ENCODE measurements at places on chromosomes 12 and 14.

GRCh38 chr12:29730481-29730880 is 53.3 kb downstream of the TMTC1 start:
- DNase-seq = no peak

- DNase-seq = peak; percentile 77
Measured at GRCh38 chr12:47819138-47819895, 386 bp downstream of the HDAC7 start.

DNA sequence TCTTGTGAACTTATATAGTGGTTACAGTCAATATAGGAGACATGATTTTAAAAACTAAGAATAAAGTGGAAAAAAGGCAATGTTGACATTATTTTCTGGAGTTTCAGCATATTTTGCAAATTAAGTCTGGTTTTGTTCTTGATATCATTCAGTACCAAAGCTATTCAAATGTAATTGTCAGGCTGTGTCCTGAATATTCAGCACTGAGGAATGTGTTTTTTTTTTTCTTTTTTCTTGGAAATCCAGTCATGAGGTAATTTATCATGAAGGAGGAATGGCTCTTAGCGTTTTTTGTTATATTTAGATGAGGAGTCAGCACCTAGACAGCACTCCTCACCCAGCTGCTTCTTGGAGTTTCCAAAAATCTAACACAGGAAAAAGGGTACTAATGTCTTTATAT is 225.5 kb downstream of the CCDC91 start:
- no peak for DNase-seq

GRCh38 chr14:68172216-68172615 is 352.6 kb downstream of the RAD51B start:
- no peak for DNase-seq

- DNase-seq = no peak
Measured at GRCh38 chr12:23770202-23770938, 179.1 kb downstream of the SOX5 start.

DNA sequence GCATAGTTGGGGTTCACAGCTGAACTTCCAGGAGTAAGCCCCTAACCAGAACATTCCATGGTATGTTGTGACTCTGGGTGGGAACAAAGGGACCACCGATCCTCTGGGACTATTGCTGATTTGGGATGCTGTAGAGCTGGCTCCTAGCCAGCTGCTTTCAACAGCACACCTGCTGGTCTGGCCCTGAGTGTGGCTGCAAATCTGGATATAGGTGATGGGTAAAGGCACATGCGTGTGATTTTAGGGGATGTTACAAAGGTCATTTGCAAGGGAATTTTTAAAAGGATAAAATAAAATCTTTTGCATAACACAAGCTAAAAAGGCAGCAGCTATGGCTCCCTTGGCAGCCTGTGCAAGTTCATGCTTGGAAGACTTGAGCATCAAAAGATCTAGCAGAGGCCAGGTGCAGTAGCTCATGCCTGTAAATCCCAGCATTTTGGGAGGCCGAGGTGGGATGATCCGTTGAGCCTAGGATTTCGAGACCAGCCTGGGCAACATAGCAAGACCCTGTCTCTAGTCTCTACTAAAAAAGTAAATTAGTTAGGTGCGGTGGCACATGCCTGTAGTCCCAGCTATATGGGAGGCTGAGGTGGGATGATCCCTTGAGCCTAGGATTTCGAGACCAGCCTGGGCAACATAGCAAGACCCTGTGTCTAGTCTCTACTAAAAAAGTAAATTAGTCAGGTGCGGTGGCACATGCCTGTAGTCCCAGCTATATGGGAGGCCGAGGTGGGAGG is 1.6 kb downstream of the ALDH2 start:
- DNase-seq = no peak

GRCh38 chr12:19382111-19382526 is 57.2 kb upstream of the AEBP2 start:
- no peak for DNase-seq

DNA sequence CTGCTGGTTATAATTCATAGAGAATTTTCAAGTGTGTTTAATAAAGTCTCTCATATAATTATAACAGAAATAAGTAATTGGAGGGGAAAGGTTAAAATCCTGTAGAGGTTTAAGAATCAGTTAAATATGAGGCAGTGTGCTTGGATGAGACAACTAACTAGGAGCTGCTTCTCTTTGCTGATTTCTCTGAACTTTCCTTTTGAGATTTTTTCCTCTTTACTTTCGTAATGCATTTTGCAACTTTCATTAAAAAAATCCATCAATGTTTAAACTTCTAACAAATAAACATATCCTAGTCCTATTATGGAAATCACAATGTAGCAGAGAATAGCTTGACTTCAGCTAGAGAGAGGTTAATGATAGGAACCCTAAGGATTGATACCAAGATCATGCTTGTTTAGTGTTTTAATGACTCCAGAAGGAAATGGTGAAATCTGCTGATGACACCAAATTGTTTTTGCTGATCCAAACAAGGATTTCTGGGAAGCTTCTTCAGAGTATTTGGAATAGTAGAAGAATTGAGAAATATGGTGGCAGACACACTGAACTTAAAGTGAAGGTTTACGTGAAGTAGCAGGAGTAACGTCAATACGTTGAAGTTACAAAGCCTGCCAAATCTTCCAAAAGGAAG is 122.6 kb downstream of the RAD51B start:
- DNase-seq = no peak

DNA sequence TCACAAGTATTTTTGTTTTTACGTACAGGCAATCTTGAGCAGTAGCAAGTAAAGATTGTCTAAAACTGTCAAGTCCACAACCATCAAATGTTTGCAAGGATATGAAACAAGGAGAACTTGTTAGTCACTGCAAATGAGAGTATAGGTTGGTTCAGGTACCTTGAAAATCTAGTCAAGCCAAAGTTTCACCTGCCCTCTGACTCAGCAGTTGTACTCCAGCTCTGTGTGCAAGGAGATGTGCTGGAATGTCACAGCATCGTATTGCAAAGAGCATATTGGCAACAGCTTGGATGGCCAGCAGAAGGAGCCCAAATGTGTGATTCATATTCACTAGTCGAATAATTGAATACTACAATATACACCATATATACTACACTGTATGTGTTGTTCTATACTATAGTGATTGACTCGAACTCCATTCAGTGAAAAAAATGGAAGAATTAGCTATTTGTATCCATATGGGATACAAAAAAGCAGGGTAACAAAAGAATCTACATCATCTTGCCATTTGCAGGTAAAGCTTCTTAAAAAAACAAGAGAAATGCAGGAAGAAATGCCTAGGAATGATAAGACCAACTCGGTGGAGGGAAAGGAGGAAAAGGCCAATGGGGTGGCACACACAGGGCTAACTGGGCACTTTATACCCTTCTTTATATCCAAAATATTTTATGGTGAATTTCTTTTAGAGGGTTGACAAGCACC is 44.0 kb downstream of the EID3 start:
- DNase-seq = no peak

- no peak for DNase-seq
Measured at GRCh38 chr14:53411125-53411524, 258.0 kb upstream of the DDHD1 start.

DNA sequence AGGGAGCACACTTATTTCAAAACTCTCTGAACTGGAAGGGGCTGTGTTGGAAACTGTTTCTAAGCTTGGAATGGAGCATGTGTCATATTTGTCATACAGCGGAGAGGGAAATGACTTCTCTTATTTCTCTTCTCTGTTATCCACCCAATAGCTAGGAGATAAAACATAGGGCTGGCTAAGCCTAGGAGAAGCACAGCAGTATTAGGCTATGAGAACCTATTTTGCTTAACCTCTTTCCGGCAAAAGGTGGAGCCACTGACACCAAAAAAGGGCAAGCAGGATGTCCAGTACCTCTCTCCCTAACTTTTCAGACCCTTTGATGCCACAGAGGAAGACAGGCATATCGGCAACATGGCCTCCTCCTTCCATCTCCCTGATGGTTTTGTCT is 148.3 kb downstream of the CRADD start:
- DNase-seq = no peak

DNA sequence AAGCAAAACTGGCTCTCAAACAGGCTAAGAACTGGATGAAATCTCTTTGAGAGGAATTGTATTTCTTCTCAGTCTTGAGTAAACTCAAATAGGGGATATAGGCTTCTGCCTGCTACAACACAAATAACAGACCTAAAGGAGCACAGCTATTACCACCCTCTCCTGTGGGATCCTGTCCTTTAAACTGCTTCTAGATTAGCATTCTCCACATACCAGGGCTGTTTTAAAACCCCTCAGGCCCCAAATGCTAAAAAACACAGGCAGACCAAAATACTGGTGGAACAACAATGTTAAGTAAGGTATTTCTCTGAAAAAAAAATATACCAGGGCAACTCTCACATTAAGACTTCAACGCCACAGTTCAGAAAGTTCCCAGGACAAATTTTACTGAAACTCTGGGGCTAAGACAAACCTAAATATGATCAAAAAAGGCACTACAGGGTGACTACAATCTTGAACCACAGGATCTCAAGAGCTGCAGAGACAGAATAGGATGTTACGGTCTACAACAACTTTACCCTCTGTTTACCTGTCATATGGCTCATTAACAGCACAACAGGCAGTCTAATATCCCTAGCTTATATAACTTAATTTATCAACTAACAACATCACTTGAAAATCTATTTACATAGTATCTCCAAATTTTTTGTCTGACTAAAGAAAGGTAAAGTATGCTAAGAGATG is 7.2 kb downstream of the CPNE8 start:
- no peak for DNase-seq
